ENCODE measurements at places on chromosomes 2 and 18.

- DNase-seq: no peak
These were observed 201.1 kb upstream of the FBXO11 start for GRCh38 chr2:48107326-48107925.

DNA sequence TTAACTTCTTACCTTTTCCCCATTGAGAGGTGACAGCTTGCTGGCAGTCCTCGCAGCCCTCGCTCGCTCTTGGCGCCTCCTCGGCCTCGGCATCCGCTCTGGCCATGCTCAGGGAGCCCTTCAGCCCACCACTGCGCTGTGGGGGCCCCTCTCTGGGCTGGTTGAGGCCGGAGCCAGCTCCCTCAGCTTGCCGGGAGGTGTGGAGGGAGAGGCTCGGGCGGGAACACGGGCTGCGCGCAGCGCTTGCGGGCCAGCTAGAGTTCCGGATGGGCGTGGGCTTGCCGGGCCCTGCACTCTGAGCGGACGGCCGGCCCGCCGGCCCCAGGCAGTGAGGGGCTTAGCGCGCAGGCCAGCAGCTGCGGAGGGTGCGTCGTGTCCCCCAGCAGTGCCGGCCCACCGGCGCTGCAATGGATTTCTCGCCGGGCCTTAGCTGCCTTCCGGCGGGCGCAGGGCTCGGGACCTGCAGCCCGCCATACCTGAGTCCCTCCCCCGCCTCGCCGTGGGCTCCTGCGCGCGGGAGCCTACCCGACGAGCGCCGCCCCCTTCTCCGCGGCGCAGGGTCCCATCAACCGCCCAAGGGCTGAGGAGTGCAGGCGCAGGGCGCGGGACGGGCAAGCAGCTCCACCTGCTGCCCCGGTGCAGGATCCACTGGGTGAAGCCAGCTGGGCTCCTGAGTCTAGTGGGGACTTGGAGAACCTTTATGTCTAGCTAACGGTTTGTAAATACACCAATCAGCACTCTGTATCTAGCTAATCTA, 335.0 kb downstream of the CBLN2 start:
- DNase-seq: no peak

DNA sequence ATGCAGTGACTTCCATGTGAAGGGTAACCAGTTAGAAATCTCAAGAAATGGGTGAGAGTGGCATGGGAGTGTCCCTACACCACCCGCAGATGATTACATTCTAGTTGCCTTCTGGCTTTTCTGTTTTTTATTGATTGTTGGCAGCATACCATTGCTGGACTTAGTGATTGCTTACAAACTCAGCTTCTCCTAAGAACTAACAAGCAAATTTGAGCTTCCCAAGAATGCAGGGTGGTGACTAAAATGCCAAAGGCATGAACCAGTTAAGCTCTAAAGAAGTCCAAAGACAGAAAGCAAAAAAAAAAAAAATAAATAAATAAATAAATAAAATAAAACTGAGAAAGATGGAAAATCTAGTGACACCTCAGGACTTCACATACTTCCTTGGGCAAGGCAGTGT, 245.5 kb upstream of the PARD3B start:
- DNase-seq: no peak

- DNase-seq: no peak
These were observed 11.1 kb downstream of the RNF149 start for GRCh38 chr2:101297383-101297782.

DNA sequence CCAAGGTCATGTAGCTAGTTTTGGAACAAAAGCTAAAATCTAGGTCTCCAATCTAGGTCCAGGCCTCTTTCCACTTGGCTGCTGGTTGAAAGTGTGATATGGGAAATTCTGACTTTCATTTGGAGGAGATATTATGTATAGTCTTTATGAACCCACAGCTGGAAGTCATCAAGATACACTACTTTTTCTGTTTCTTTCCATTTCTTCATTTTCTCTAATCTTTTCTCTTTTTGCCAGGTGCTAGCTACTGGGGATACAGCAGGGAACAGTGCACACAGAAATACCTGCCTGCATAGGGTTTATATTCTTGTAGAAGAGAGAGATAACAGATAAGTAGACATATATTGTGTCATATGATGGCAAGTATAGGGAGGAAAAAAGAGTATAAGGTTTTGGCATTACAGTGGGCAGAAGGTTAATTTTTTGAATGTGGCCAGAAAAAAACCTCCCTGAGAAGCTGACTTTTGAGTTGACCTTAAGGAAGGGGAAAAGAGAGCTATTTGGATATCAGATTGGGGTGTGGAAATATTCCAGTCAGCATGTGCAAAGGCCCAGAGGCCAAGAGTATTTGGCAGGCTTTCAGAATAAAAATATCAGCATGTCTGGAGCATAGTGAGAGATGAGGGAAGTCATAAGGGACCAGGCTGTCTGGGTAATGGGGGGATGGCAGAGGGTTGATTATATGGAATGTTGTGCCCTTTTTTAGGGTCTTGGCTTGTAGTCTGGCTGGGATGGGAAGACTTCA, 15.6 kb downstream of the IL1R1 start:
- DNase-seq: no peak

- no peak for DNase-seq
These were observed 277.7 kb upstream of the ERBB4 start for GRCh38 chr2:212816267-212816666.

- DNase-seq: no peak
These were observed 5.4 kb upstream of the KCNJ13 start for GRCh38 chr2:232781765-232782164.

- no peak for DNase-seq
These were observed 462.6 kb downstream of the RNF144A start for GRCh38 chr2:7379799-7380198.

- no peak for DNase-seq
These were observed 11.6 kb upstream of the RBFA start for GRCh38 chr18:80022613-80023012.

GRCh38 chr2:32990556-32990955, 43.8 kb downstream of the LTBP1 start:
- DNase-seq: no peak

- DNase-seq: no peak
These were observed 243.7 kb downstream of the TDRD15 start for GRCh38 chr2:21367421-21367820.

DNA sequence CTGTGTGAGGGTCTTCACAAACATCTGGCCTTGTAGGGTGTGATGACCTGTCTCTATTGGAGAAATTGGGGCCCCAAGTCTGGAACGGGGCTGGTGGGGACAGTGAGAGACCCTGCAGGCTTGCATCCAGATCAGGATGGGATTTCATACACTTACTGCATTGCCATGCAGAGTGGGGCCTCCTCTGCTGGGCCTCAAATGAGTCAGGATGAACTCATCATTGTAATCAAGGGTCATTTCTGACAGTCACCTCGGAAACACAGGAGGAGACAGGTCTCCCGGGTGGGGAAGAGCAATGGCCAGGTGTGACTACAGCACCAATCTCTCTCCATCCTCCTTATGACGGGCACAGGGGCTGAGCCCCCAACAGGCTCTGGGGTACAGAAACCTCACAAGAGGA, 48.1 kb upstream of the GALR1 start:
- DNase-seq: no peak

DNA sequence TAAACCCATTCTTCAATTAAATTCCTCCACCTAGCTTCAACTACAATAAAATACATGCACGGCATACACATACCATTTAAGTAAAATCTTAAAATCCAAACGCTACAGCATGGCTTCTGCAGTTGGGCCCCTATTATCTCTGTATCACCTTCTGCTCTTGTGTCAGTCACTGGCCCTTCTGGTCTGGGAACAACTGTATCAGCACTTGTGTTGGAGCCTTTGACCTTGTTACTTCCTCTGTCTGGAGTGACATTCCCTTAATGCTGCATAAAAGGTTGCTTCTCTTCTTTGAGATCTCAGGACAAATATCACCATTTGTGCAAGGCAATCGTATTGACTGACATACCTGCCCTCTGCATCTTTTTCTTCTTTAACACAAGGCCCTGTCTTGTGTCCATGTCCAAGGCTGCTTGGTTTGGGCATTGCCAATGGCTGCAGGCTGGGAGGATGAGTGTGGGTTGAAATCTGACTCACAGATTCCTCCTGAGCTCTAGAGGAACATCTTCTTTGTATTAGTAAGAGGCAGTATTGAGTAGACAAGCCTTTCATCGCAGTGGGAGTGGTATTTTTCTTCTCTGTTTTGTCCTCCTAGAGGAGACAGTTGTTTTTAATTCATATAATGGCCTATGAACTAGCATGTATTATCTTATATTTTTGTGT, 267.8 kb upstream of the TRIB2 start:
- no peak for DNase-seq

GRCh38 chr18:14933049-14933851, 185.3 kb downstream of the ANKRD30B start:
- no peak for DNase-seq

- no peak for DNase-seq
These were observed 114.4 kb upstream of the TMEM200C start for GRCh38 chr18:6009756-6010155.
